ENCODE measurements at places on chromosomes 7 and 10.

- no peak for DNase-seq
Observed at GRCh38 chr10:34477249-34477648, 337.8 kb downstream of the PARD3 start.

GRCh38 chr7:148987751-148988512, 40.4 kb downstream of the PDIA4 start:
- no peak for DNase-seq

GRCh38 chr7:131945313-131945911, 389.0 kb upstream of the PODXL start:
- DNase-seq, result peak; percentile 63

- no peak for DNase-seq
Observed at GRCh38 chr7:79529881-79530235, 76.4 kb upstream of the MAGI2 start.

DNA sequence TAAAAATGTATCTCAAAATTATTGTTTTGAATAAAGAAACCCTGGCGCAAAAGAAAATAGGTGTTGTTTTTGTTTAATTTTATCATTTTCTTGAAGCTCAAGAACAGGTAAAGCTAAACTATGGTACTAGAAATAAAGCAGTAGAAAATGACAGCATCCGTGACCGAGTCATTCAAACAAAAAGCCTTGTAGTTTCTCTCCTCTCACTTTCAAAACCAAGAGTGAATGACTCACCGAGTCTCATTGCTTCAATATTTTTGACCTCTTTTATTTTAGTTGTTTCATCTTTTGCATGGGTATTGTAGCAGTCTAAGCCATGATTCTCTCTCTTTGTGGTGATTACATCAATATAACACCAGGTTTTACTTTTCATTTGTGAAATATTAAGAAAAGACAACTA, 396.5 kb downstream of the POM121L12 start:
- DNase-seq, result no peak

- no peak for DNase-seq
Observed at GRCh38 chr7:90957883-90958282, 306.4 kb upstream of the FZD1 start.

DNA sequence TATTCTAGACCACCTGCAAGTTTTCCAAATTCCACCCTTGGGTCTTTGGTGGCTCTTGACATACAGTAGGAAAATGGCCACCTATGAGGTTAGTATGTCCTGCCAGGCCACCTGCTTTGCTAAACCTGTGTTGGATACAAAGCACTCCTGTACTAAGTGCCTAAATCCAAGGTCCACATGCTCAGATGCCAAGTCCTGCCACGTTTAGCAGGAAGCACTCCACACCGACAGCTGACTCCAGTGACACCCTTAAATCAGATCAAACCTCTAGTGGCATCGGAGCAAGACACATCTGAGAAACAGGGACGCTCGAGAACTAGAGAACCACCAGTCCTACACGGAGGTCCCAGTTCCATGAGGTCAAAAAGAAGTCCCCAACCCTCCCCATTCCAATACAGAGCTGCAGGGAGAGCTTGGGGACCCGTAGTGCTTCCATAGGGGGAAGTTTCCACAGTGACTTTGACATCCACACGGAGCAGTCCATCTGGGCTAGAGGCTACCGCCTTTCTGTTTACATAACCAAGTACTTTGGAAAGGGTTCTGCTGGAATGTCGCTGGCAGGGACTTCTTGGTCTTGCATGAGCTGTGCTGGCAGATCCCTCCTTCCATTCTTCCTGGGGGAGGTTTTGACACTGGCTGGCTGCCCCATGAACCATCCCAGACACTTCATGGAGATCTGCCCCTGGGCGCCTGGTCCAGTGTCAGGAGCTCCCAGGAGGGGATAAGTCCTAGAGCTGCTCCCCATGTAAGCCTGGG, 290.6 kb downstream of the PRPF18 start:
- no peak for DNase-seq

DNA sequence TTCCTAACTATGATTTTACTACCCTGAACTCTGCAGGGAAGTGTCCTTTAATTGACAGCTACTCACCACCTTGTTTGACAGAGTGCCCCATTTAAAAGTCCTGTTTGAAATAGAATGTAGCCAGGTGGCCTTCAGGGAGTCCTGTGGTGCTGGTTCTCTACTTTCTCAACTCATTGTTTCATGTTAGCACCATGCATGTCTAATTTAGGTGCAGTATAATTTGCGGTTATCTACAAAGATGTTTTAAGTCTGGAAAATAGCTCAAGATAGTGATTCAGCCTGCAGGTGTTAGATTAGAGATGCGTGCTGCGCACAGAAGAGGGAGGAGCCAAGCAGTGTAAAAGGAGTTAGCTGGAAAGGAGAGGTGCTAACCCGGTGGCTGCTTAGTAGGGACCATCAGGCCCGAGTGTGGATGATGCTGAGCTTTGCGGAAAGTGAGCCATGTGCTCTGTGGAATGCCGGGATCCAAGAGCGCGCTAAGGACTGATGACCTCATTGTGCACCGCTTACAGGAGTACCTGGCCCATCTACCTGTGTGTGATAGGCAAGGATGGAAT, 1.2 kb downstream of the CCM2 start:
- no peak for DNase-seq

DNA sequence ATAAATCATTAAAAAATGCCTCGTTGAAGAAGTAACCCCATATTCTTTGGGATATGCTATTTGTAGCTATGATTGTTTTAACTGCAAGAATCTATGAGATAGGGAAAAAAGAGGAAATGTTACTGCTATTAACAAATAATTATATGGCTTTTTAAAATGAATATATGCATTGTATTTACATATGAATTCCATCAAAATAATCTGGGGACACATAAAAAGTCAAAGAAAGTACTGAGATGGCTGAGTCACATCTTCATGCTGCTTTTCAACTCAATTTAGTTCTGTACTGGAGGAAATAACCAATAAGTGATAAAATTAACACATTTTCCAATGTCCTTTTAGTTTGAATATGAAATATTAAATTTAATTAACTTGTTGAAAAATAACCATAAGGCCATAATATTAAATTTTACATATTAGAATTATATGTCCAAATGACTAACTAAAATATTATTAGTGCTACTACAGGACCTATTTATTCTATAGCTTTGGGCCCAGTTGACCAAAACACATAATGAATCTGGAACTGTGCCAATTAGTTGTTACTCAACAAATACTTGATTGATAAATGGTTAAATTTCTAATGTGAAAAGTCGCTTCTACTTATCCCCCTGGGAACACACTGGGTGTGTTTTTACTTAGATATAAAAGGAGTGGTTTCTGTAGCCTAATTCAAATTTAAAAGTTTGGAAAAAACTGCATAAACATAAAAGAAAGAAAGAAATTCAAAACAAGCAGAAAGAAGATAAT, 214.6 kb upstream of the PFKP start:
- no peak for DNase-seq

- no peak for DNase-seq
Observed at GRCh38 chr10:389261-389790, 254.1 kb downstream of the ZMYND11 start.

DNA sequence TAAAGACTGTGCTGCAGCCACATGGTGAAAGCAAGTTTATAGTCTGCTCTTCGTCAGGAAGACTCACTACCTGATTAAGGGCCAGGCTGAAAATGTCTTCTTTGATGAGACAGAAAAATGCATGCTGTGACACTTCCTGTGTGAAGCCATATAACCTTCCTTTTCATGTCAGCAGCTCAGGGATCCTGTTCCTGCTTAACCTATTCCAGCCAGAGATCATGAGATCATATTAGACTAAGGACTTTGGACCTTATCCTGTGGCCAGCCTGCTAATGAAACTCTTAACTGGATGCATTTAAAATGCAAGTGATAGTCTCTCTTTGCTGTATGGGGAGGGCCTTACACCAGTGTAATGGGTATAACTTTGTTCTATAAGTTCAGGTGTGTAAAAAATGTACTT, 165.2 kb downstream of the PTEN start:
- no peak for DNase-seq

GRCh38 chr10:22250897-22251660, 33.3 kb upstream of the EBLN1 start:
- no peak for DNase-seq

DNA sequence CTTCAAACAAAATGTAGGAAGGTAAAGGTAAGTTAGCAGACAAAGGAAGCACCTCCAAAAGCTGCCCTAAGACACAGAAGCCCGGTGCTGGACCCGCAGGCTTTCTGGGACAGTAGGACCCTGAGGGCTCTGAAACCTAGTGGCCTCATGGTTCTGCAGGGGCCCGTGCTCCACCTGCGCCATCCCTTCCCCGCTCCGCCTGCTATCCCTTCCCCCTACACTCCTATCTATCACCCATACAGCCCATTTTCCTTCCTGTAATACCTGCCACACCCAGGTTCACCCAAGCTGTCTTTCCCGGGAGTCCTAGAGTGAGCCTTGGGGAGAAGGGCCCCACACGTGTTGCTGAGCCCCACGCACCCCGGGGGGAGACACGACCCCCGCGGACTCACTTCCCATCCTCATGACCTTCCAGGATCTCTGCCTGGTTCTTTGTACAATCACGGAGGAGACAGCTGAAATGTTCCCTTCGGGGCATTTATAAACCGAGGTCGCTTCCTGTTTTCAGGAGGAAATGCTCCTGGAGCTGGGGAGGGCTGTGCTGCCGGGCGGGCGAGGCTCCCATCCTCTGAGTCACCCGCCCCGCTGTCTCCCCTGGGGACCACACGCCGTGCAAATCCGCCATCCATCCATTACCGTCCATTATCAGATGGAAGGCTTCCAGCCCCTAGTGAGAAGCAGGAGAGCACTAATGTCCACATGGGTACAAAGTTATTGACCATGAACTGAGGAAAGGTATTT, 251.7 kb upstream of the PITRM1 start:
- no peak for DNase-seq

DNA sequence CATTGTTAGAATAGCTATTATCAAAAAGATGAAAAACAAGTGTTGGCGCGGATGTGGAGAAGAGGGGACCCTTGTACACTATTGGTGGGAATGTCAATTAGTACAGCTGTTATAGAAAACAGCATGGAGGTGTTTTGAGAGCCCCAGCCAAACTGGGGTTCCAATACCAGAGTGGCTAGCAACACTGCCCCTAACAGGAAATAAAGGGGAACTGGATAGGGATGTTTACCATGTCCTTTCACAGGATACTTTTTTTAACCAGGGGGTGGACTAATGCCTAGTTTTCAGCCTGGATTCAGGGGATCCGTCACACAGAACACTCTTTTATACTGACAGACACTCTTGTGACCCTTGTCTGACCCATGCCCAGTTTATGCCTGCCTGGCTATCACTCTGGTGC, 6.9 kb upstream of the GSTK1 start:
- DNase-seq, result no peak

GRCh38 chr10:103238506-103239252, 7.0 kb upstream of the RPEL1 start:
- DNase-seq, result peak; percentile 17

GRCh38 chr7:101856473-101857357, 39.3 kb downstream of the CUX1 start:
- DNase-seq, result peak; percentile 76

GRCh38 chr7:150374026-150374425, 5.1 kb upstream of the ZNF775 start:
- DNase-seq, result no peak

DNA sequence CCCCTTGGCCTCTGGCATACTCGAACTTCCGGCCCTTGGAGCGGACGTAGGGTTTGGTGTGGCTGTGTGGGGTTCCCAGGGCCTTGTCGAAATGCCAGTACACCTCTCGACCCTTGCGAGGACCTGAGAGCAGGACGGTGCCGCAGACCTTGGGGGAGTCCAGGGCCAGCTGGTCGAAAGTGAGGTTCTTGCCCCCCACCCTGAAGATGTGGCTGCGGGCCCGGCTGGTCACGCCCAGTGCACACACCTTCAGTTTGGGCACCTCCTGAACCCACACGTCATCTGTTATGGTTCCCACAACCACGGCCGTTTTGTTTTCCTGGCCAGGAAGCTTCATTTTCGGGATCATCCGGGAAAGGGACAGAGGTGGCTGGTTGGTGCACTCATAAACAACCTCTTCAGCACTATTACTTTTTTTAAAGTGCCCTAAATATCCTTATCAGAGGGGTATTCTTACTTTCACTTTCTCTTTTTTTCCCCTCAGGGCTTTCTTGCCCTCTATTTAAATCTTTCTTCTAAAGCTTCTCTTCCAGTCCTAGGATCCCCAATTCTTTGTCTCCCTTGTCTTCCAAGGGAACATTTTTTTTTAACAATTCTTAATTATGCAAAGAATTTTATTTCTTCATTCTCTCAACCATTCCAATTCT, 44.9 kb upstream of the FAM3C start:
- no peak for DNase-seq

DNA sequence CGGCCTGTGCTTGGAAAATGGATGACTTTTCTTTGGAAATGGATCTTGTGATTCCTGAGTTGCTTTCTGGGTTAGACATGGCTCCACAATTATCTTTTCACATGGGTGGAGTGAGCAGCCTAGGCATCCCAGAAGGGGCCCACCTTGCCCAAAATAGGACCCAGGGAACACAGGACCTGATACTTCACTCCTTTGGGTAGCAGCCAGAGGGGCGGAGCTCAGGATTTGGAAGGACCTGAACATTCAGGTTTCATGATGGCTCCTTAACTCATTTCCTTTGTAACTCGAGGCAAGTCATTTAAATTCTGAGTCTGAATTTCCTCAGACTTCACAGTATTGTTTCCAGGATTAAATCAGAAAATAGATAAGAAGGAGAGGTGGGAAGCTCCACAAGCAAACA, 178.3 kb upstream of the ZMIZ1 start:
- DNase-seq, result no peak

GRCh38 chr7:73992101-73992562, 35.8 kb upstream of the ELN start:
- peak; percentile 74 for DNase-seq

DNA sequence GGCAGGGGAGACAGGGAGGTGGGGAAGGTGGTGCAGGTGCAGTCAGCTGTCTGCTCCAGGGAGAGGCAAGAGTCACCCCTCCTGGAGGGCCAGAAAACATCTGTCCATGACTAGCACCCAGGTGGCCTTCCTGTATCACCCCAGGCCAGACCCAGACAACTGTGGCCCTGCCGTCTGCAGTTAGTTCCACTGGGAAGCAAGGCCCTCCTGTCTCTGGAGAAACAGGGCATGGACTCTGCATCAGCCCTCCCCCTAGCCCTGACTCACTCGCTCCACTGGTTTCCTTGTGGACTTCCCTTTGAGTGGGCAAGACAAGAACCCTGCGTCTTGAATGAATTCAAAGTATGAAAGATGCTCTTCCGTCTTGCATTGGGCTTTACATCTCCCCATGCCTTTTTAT, 12.6 kb downstream of the TBATA start:
- no peak for DNase-seq

GRCh38 chr10:52752801-52753445, 19.7 kb downstream of the MBL2 start:
- DNase-seq, result no peak

GRCh38 chr10:99057936-99058690, 177.5 kb downstream of the HPSE2 start:
- DNase-seq, result no peak

DNA sequence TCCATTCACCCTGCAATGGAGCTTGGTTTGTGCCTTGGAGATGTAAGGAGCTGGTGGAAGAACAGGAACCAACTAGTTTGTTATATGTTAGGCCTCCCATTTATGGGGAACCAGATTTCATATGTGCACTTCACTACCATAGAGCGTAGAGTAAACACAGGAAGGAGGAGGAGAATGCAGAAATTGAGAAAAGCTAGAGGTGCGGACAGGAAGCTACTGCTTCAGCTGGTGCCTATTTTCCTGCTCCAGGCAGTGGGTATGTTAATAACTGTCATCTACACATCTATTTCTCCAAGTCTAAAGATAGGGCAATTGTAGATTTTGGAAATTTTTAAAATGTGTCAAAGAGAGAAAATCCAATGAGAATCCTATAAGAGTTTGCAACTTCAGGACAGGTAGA, 482.2 kb downstream of the PLXDC2 start:
- DNase-seq, result no peak
